Nucleus accumbens (tissue), 56 donors: ENCODE measurements at places on chromosomes 2 and 18.

- no peak for DNase-seq
Measured at GRCh38 chr2:61326423-61326822, 144.5 kb downstream of the USP34 start.

DNA sequence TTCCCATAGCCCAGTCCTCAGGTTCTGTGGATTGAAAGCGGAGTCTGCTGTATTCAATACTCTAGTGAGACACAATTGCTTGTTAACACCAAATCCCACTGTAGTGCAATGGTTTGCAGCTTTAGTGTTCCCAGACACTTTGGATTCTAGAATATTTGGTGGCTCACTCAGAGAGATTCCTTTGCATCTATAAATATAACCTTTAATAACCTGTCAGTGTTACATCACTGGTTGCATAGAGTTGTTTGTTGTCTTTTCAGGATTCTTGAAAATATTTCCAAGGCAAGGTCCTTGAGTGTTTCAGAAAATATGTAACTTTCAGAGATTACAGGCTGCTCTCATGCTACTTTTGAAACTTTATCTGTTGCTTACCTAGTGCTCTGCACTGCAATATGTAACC, 157.5 kb downstream of the ZEB2 start:
- no peak for DNase-seq

DNA sequence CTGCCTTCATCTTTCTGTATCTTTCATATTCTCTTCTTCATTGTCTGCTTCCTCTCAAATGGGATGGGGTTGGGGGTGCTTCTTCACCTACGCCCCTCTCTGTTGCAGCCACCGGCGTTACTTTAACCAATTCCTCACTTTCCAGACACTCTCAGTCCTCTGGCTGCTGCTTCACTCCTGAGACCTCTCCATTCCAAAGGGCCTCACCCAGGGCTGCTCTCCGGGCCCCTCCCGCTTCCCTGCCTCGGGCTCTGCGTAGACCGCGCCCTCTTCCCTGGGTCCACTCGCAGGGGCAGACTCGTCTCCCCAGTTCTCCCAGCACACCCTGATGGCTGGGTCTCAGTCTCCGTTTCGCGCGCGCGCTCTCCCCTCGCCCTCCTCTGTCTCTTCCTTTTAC, 926 bp downstream of the SERPINB8 start:
- no peak for DNase-seq

DNA sequence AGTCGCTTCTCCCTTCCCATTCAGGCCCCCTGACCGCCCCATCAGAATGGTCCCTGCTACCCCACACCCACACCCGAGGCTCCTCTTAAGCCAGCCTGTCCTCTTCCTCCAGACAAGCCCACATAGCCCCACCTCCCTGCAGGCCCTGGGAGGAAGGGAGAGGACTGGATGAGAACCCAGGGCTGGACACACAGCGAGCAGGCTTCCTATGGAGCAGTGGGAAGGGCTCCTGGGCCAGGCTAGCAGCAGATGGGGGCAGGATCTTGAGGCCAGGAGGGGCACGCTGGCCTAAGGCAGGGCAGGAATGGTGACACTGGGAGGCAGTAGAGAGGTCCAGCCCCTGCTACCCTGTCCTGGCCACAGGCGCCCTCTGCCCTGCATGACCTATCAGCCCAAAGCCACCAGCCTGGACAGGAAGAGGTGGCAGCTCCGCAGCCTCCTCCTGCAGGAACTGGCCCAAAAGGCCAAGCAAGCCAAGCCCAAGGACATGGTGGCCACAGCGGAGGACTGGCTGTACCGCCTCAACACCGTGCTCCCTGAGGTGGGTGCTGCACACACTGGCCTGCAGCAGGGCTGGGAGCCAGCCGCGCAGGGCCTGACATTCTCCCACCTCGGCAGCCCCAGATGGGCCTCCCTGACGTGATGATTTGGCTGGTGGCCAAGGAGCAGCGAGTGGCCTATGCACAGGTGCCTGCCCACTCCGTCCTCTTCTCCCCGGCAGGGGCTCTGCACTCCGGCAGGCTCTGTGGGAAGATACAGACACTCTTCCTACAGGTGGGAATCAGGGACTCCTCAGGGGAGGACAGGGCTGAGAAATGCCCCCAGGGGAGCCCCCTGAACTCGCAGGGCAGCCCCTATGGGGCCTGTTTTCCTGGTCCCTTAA, 43.3 kb downstream of the FER1L5 start:
- no peak for DNase-seq

GRCh38 chr2:95166065-95166763, 605 bp downstream of the ZNF2 start:
- DNase-seq, result peak; percentile 61

- DNase-seq, result no peak
Measured at GRCh38 chr2:224876522-224876921, 160.4 kb upstream of the CCDC195 start.

- DNase-seq, result no peak
Measured at GRCh38 chr2:120334068-120334467, 11.9 kb upstream of the INHBB start.

- DNase-seq, result no peak
Measured at GRCh38 chr2:65436824-65437221, 4.4 kb upstream of the SPRED2 start.

DNA sequence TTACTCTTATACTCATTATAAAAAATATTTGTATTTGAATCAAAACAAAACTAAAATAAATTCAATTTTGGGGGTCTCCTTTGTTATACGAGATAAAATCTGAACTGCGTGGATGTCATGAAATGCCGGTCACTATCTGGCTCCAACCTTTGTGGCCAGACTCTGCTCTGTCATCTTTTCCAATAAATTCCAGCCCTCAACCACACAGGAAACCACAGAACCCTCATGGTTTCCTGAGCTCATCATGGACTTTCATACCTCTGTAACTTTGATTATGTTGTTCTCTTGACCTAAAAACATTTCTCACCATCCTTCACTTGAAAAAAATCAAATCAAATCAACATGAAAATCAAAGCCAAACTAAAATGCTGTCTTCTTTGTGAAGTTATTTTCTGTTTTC, 724.7 kb downstream of the METTL4 start:
- no peak for DNase-seq

GRCh38 chr2:196598846-196599245, 40.7 kb upstream of the CCDC150 start:
- no peak for DNase-seq

DNA sequence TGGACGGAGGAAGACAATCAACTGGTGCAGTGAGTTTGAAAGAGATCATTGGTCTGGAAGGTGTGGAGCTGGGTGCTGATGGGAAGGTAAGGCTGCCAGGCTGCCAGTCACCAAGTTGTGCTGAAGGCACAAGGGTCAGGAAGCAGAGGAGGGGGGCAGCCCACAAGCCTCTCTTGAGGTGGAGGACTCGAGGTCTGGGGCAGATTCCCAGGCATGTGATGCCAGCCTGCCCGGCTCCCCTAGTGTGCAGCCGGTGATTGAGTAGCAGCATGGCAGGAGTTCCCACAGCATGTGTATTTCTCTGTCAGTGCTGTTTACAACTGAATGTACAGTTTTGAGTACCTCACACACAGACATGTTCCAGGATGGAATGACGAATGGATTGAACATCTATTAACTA, 99.3 kb downstream of the CABLES1 start:
- DNase-seq, result no peak

DNA sequence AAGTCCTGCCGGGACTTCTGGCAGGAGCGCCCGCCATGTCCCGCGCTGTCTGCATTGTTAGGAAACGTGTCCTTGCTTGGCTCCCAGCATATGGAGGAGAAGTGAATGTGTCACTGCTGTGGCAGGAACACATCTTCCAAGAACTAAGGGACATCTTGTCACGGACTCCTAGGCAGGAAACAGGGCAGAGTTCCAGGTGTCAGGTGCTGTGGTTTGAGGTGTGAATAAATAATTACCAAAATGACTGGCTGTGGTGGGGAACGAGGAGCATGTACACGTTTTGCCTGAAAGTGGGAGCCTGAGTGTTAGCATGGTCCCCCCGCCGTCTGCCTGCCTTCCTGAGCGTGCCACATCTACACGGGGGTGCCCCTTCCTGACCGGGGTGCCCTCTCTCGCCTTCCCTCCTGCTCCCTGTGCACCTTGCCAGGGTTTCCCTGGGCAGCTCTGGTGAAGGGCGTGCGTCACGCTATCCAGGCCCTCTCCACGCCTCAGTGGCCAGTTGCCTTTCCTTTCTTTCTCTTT, 237.5 kb downstream of the LDLRAD4 start:
- no peak for DNase-seq

GRCh38 chr2:159942146-159942545, 120.3 kb downstream of the PLA2R1 start:
- DNase-seq, result no peak

GRCh38 chr2:113799375-113799774, 42.9 kb upstream of the SLC35F5 start:
- no peak for DNase-seq

GRCh38 chr2:158723921-158724802, 71.0 kb upstream of the DAPL1 start:
- DNase-seq, result peak; percentile 73

GRCh38 chr2:11744631-11745394, 1.6 kb upstream of the LPIN1 start:
- DNase-seq, result no peak

DNA sequence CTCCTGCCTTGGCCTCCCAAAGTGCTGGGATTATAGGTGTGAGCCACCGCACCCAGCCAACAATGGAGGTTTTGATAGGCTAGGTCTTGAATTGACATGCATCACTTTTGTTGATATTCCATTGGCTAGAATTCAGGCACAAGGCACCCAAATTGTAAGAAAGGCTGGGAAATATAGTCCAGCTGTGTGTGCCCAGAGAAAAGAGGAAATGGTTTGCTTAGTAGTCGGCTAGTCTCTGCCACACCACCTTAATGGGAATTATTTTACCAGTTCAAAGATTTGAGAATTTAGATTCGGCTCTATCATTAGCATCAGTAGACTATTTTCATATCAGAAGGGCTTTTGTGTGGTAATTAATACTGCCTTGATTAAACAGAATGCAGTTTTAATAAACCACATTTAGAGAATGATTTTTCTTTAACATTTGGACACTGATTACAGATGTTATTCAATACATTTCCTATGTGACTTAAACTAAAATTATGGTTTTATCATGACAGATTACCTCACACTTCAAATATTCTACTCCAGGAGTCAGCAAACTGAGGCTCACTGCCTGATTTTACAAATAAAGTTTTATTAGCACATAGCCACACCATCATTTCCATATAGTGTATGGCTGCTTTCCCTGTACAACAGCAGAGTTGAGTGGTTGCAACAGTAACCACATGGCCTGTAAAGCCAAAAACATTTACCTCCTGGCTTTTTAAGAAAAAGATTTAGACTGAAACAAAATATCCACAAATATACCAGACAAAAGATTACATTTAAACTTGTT, 27.4 kb downstream of the DBI start:
- DNase-seq, result no peak

GRCh38 chr2:142742371-142743214, 134.9 kb upstream of the KYNU start:
- no peak for DNase-seq

DNA sequence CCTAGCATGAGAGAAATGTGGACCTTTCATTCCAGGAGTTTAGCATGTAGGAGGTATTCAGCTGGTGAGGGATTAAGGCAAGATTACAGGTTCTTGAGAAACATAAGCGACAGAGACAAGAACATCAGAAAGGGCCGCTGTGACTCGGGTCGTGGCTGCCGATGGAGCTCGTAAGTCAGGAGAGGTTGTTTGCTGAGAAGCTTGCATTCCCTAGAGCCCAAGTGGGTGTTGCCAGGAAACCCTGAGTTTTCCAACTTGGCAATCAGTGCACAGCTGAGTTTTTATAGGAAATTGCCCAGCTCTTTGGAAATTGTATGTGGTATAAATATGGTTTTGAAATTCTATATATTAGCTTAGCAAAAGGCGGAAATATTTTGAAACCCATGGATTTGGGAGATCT, 46.4 kb upstream of the CYP1B1 start:
- DNase-seq, result no peak

DNA sequence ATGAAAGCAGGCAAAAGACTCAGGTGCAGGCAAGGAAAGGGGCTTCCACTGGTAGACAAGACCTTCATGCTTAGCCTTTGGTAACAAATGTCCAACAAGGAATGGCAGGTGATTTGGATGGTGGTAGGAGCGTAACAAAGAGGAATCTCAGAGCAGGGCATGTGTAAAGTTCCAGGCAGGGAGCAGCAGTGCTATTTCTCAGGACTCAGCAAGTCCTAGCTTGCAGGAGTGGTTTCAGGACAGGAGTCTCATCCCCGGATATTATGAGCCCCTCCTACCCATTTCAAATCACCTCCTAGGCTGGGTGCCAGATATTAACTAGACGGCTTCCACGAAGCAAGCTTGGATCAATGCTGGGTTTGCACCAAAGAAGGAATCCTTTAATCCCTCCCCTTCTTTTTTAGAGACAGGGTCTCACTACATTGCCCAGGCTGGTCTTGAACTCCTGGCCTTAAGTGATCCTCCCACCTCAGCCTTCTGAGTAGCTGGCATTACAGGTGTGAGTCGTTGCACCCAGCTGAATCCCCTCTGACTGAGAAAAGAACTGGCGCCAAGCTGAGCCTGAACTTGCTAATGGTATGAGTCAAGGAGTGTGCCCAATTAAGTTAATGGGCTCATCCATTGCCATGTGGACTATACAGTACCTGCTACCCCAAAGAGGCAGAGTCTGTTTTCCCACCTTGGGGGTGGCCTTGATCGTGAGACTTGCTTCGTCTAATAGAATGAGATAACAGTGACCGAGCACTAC, 190.3 kb downstream of the ARL4C start:
- DNase-seq, result no peak

- DNase-seq, result no peak
Measured at GRCh38 chr2:136139631-136140030, 21.7 kb upstream of the CXCR4 start.

DNA sequence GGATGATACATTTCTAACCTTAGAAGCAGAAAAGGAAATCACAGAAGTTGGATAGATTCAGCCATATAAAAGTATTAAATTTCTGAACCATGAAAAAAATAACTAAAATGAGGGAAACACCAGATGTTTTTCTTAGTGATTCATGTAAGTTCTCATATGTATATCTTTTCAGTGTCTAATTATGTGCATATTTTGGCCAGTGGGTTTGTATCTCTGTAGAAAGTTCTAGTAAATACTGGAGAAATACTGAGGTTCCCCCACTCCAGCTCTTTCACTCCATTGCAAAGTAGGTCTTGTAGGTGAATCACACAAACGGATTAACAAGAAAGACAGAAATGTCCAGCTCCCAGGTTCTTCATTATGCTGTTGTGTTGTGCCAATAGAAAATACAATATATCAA, 222.3 kb downstream of the NEDD4L start:
- DNase-seq, result no peak

DNA sequence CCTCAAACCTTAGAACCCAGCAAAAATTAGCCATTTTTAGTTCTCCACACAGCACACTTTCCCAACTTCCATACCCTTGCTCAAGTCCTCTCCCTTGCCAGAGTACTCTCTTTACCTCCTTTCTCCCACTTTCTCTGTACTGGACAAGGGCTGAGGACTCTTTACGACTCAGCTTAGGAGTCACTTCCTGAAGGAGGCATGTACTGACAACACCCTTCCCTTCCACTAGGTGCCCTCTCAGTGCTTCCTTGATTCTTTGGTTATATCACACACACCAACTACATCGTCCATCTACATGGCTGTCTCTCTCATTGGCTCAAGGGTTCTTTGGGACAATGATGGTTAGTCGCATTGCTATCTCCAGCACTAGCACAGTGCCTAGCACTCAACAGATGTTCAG, 5.2 kb upstream of the C18orf63 start:
- no peak for DNase-seq
